ELF-1 (cell line): ENCODE measurements at places on chromosomes 4 and X.

DNA sequence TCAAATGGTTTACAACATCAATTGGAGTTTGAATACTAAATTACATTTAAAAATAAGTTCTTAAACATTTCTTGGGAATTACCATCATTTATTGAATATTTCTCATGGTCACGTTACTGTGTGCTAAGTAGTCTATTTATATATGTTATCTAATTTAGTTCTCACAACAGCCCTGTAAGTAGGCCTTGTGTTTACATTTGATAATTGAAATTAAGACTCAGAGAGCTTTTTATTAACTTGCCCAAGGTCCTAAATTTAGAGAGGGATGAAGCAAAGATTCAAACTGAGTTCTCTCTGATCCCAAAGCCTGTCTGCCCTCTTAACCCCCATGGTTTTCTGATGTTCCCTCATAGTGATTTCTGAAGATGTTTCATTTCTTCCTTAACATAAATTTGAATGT is 103.7 kb downstream of the CEP135 start:
- DNase-seq, result no peak

- peak; percentile 75 for DNase-seq
Measured at GRCh38 chr4:183142571-183143550, 43.8 kb downstream of the WWC2 start.

DNA sequence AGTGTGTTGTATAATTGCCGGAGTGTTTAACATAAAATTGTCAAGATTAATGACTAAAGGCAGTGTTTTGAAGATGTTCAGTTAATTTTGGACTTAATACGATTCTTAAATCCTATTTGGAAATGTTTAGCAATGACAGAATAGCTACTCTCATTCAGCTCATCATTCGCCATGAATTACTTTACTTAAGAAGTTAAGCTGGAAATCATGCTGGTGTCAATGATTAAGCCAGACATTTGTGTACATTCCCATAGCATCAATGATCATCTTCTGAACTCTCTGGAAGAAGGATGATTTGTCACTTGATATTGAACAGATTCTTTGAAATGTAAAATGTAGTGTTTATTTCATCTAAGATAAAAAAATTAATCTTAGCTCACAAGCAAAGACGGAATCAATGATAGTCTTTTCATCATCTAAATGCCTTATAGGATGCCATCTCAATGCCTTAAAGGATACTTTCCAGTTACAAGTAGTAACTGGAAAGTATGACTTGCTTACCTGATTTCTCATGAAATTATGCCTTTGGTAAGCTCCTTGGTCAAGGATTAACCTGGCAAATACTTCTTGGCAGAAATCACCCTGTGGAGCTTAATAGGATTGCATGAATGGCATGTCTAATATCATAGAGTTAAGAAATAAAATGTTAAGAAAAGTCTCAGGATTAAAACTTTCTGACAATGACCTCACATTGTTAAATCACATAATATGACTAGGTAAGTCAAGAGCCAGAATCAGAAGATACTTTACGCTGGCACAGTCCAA is 515.5 kb upstream of the AGA start:
- DNase-seq, result no peak

GRCh38 chr4:185532293-185532692 is 3.0 kb downstream of the PDLIM3 start:
- DNase-seq, result no peak

DNA sequence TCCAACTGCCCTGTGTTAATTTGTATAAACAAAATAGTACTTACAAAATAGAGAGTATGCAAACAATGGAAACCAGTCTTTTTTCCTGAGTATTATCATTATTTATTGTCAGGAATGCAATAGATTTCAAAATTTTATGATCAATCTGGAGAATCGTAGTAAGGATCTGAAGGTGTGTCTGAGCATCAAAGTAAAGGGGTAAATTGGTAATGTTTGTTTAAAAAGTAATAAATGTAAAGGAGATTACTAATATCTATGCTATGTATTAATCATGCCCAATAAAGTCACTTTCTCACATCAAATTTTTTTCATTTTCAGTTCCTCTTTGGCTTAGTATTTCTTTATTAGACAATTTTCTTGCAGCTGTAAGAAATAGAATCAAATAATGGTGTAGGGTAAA is 1507.1 kb upstream of the PCDH7 start:
- no peak for DNase-seq

GRCh38 chr4:59400334-59400733 is 1799.8 kb upstream of the ADGRL3 start:
- no peak for DNase-seq

DNA sequence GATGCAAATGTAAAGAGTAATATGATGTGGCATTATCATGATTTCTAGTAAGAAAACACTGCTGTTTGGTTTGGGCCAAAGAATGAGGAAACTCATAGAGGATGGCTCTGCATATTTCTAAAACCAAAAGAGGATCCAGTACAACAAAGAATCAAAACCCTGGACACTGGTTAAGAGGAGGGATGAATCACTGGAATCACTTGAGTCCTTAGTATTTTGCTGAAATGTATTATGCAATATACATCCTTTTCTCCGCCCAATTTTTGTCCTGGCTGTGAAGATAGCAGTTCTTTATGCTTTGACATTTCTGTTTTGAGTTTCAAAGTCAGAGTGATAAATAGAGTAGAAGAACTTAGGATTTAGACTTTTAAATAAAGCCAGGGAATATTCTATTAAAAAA is 345.9 kb downstream of the PACRGL start:
- no peak for DNase-seq

GRCh38 chrX:9622128-9622527 is 143.5 kb downstream of the GPR143 start:
- no peak for DNase-seq

GRCh38 chrX:133881007-133881406 is 104.4 kb downstream of the GPC3 start:
- no peak for DNase-seq

DNA sequence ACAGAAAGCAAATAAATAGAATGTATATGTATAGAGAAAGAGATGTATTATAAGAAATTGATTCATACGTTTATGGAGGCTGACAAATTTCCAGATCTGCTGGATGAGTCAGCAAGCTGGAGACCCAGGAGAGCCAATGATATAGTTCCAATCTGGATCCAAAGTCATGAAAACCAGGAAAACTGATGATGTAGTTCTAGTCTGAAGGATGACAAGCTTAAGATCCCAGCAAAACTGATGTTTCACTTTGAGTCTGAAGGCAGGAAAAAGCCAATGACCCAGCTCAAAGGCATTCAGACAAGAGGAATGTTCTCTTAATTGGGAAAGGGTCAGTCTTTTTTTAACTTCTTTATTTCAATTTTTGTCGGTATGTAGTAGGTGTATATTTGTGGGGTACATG is 102.6 kb downstream of the LHFPL1 start:
- DNase-seq, result no peak

GRCh38 chr4:145954924-145955339 is 16.3 kb upstream of the ZNF827 start:
- no peak for DNase-seq

- DNase-seq, result no peak
Measured at GRCh38 chr4:108352664-108353308, 184.1 kb upstream of the LEF1 start.

GRCh38 chr4:181162676-181163075 is 1080.5 kb upstream of the TENM3 start:
- DNase-seq, result no peak

DNA sequence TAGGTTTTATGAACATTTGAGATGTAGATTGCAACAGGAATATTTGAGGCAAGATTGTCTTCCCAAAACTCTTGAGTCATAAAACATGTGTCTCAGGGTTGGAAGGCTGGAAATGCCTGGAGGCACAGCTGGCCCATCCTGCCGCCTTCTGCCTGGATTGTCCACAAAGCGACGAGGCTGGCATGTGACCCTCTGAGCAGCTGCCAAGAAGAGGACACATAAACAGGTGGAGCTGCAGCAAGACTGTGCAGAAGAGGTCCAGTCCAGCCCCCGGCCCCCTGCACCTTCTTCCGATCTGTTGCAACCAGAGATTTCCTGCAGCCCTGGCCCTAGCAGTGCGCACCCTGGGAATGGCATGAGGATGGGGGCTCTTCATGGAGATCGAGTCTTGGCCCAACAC is 101.9 kb upstream of the BCOR start:
- DNase-seq, result no peak

DNA sequence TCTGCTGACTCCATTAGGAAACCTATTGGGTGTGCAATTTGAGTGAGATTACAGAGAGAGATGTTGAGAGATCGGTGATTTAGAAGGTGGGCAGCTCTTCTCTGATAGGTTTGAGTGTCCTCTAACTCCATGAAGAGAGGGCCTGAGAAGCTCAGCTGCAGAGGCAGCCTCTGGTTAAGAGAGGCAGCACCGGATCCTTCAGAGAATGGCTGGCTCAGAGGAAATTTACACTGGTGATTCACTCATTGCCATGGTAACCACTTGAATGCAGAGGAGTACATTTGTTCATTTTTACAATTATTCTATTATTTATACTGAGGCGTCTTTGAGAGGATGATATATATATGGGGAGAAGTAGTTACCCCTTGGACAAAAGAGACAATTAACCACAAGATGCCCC is 171.7 kb downstream of the PDGFRA start:
- DNase-seq, result no peak

- DNase-seq, result no peak
Measured at GRCh38 chrX:111337067-111337637, 66.9 kb upstream of the CAPN6 start.

DNA sequence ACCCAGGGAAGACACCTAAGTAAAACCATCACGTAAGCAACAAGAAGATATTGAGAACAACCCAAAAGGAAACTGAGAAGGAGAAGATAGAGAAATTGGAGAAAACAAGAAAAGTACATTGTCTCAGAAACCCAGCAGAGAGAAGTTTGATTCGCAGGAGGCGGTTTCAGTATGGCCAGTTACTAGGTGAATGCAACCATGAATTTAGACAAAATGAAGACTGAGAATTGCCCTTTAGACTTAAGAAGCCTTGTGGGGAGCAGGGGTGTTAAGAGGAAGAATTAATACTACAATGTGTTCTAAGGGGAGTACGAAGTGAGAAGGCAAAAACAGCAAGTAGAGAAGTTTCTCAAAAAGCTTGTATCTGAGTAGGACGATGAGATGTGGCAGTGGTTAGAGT is 229.3 kb upstream of the NEIL3 start:
- no peak for DNase-seq

- peak; percentile 96 for DNase-seq
Measured at GRCh38 chrX:7132335-7133049, 15.0 kb upstream of the STS start.

DNA sequence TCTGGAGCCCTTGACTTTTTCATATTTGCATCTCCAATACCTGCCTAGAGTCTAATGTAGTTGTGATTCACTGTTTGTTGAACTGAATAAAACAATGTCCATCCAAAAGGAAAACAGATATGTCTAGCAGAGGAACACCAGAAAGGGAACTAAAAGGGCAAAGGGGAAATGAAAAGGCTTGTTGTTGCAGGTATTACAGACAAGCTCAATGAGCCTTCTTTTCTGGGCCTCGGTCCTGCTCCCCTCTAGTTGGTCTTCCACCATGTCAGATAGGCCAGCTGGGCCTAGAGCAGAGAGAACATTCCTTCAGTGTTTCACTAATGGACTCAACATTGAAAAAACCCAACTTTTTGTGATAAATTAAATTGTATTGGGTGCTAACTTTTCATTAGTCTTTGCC is 55.4 kb downstream of the ZFX start:
- no peak for DNase-seq

GRCh38 chr4:36712013-36712412 is 430.6 kb downstream of the DTHD1 start:
- DNase-seq, result no peak

DNA sequence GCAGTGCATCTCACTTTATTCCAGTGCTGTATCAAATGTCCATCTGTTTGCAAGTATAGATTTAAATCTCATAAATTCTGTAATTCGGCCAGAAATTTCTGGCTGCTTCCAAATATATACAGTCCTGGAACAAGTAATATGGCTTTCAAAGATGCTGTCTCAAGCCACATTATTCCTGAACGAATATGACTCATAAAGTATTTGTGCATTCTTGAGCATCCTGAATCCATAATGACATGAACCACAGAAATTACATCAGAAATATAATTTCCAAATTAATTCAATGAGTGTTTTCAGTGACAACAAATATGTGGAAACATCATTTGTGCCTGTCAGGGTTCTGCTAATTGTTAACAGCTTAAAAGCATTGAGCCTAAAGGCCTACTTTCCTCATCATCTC is 140.9 kb upstream of the HPGD start:
- no peak for DNase-seq

- peak; percentile 11 for DNase-seq
Measured at GRCh38 chrX:45479835-45480422, 279.3 kb upstream of the DIPK2B start.

DNA sequence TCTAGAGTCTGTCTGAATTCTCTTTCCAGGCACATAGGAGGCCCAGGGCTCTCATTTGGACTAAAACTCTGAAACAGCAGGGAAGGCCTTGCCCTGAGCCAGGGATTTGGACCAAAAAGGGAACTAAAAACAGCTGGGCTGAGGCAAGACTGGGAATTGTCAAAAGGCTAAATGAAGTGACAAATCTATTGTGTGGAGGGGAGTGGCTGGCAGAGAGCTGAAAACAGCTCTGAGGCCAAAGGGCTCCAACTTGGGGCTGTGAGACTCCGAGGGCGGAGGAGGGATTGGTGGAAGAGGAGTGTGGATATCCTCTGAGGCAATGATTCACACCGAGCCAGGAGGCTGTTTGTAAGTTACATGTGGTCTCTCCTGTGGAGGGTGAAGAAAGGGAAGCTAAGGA is 63.2 kb downstream of the PHEX start:
- peak; percentile 76 for DNase-seq

GRCh38 chr4:153215921-153216320 is 11.7 kb downstream of the TRIM2 start:
- no peak for DNase-seq

GRCh38 chrX:50442426-50443116 is 28.1 kb downstream of the DGKK start:
- DNase-seq, result no peak

DNA sequence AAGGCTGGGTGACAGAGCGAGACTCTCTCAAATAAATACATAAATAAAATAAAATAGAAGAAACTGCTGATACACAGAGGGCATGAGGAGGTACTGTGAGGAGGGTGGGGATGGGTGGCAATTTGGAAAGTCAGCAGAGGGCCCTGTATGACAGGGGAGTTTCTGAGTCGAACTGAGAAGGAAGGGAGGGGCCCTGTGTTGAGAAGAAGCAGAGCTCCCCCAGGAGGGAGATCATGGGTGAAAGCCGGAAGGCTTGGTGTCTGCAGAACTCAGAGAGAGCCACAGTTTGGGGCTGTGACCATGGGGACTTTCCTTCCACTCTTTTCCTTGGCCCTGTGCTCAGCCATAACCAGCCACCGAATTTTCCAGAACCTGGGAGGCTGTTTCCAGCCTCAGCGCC is 24.8 kb upstream of the AFAP1 start:
- DNase-seq, result no peak

GRCh38 chrX:13387666-13388494 is 68.0 kb upstream of the ATXN3L start:
- no peak for DNase-seq
